ENCODE measurements at places on chromosomes 2 and 18.

DNA sequence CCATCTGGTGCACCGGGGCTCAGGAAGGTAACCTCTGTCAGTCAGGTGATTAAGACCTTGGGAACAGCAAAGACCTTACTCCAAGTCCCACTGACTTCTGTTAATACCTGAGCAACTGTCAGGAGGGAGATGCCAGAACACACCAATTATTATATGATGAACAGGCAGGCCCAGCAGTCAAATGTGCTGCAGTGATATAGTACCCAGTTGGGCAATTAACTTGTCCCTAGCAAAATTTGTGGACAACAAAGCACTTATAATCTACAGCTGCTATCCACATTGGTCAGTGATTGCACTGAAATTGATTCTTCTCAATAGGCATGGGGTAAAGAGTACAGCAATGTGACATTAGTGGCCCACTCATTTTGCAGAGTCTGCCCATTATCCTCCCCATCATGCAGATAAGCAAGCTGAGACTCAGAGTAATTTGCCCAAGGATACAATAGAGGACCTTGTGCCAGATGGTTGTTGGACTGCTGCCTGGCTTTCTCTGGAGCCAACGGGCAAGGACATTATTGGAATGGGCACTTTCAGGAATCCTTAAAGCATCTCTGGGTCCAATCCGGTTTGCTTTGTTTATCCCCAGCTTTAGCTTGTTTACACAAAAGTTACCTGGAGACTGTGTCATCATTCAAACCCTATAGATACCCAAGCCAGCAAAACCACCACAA, 147.6 kb downstream of the CCBE1 start:
- DNase-seq: no peak

GRCh38 chr2:121736140-121736461, 574 bp downstream of the NIFK start:
- no peak for DNase-seq

- DNase-seq: no peak
Measured at GRCh38 chr18:75531212-75531850, 103.8 kb upstream of the SMIM21 start.

DNA sequence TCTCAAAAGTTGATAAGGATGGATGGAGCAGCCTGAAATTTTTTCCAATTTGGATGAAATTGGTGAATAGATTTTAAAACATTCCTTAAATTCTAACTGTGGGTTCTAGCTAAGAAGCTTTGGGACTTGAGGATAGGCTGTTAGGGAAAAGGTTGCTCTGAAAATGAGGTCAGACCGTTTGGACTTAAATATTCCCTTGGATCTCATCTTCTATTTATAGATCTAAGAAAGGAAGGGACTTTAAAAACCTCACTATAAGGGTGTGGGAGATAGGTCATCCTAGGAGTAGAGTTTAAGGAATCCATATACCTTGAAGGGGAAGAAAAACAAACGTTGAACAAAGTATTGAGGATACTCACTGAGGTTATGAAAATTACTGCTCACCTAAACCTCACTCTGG, 17.4 kb upstream of the SNORC start:
- DNase-seq: no peak

GRCh38 chr18:64929036-64929435, 780.1 kb upstream of the LINC00305 start:
- no peak for DNase-seq

- DNase-seq: no peak
Measured at GRCh38 chr2:8675543-8675942, 6.3 kb upstream of the ID2 start.

DNA sequence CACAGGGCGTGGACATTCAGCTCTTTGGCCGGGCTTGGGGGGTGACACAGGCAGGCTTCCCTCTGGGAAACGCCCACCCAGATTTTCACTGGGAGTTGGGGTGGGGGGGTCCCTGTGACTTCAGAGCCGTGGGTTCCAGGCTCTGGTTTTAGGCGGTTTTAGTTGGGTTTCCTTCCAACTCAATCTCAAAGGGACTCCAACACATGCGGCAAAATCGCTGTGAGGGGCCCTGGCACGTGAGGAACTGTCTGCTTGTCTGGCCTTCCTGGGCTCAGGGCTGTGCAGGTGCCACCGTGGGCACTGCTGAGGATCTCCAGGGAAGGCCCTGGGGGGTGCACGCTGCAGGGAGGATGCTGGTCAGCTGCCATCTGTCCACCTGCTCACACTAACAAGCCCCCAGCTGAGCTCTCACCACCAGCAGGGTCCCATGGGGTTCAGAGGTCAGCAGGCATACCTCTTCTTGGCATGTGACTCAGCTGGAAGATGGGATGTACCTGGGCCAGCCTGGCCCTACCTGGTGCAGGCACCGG, 11.7 kb downstream of the HS6ST1 start:
- no peak for DNase-seq

DNA sequence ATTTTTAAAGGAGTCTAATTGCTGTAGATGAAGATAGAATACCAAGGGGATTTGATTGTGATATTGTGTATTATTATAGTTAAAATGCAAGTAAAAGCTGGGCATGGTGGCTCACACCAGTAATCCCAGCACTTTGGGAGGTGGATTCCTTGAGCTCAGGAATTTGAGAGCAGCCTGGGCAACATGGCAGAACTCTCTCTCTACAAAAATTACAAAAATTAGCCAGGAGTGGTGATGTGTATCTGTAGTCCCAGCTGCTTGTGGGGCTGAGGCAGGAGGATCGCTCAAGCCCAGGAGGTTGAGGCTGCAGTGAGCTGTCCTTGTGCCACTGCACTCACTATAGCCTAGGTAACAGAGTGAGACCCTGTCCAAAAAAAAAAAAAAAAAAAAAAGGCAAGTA, 687.0 kb downstream of the NUP35 start:
- no peak for DNase-seq

GRCh38 chr2:127145280-127145895, 38.4 kb upstream of the BIN1 start:
- DNase-seq: no peak

- no peak for DNase-seq
Measured at GRCh38 chr18:75350512-75350839, 77.0 kb downstream of the SMIM21 start.

- DNase-seq: no peak
Measured at GRCh38 chr2:108145557-108146326, 94.0 kb upstream of the SULT1C3 start.

DNA sequence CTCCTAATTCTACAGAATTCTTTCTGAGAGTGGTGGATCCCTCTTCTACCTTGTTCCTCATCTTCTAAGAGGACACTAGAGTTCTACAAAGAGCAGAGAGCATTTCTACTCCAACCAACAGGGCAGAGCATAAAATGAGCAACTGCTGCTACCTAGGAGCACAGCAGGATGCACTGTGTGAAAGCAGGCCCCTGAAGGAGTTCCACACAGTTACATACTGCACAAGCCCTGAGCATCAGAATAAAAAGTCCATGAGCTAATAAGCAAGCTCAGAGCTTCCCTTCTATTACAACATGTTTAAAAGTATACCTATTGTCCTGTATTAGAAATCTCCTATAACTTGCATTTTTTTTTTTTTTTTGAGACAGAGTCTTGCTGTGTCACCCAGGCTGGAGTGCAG, 8.4 kb downstream of the FHL2 start:
- DNase-seq: no peak

DNA sequence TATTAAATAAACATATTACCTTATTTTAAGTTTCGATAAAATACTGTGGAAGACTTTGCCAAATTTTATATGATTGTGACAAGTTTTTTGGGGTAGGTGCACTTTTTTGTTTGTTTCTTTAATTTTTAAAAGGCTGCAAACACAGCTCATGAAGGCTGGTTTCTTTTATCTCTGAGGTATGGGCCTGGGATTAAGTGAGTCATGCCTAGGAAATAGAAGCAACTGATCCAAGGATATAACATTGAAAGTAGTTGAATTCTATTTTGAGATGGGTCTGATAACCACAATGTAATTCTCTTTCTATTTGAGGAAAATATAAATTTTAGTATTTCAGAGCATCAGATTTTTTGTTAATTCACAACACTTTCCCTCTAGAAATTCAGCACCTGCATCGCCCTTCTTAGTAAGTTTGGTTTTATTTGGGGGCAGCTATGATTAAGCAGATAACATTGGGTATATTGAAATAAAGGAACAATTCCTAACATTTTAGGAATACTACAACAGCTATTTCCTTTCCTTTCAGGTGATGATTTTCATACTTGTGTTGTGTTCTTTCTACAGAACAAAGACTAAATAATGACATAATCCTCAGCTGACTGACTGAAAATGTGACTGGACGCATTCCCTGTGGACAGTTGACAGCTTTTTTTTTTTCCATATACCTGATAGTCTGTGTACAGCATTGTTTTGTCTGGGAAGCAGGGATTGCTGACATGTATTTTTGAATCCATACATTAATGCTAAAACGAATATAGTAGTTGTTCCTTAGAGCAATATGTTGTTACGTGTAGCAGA, 16.8 kb downstream of the RBM45 start:
- no peak for DNase-seq

DNA sequence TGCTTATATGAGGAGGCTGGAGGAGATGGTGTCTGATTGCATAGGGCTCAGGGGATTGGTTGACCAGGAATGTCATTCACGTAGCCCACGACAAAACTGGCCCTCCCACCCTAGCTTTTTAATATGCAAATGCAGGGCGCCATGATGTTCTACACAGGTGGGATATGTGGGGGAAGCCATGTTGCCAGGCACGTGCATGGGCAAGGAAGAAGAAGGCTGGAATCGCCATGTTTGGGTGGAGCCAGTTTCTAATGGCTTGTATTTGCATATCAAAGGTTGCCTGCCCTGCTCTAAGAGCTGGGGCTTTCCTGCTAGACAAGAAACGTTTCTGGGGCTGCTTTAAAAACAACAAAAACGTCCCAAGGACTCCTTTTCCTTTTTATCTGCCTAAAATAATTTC, 26.5 kb upstream of the LINC00305 start:
- DNase-seq: no peak

- DNase-seq: no peak
Measured at GRCh38 chr18:8983195-8983594, 119.3 kb upstream of the NDUFV2 start.

DNA sequence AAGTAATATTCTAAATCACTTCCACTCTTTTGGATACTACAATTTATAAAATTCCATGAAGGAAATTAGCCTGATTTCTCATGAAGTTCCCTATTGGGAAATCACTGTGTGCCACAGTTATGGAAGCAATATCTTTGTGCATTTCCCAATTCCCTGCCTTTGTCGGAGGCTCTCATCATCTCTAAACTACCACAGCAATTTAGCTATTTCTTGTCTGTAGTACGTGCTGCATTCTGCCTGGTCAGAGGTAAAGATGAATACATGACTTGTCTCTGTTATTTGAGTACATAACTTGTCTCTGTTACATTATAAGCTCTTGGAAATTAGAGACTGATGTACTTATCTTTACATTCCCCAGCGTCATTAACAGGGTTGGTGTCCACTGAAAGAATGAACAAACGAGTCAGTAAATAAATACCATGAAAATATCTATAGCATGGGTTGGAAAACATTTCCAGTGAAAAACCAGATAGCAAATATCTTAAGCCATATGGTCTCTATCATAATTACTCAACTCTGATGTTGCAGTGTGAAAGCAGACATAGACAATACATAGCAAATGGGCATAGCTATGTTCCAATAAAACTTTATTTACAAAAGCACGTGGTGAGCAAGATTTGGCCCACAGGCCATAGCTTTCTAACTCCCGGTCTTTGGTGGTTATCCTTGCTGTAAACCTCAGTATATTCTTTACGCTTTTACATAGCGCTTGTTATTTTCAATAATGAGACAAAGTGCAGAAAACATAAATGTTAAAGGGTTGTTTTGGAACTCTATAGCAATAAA, 78.8 kb downstream of the BCL2 start:
- DNase-seq: no peak

- DNase-seq: no peak
Measured at GRCh38 chr2:190862571-190862991, 18.0 kb upstream of the GLS start.

DNA sequence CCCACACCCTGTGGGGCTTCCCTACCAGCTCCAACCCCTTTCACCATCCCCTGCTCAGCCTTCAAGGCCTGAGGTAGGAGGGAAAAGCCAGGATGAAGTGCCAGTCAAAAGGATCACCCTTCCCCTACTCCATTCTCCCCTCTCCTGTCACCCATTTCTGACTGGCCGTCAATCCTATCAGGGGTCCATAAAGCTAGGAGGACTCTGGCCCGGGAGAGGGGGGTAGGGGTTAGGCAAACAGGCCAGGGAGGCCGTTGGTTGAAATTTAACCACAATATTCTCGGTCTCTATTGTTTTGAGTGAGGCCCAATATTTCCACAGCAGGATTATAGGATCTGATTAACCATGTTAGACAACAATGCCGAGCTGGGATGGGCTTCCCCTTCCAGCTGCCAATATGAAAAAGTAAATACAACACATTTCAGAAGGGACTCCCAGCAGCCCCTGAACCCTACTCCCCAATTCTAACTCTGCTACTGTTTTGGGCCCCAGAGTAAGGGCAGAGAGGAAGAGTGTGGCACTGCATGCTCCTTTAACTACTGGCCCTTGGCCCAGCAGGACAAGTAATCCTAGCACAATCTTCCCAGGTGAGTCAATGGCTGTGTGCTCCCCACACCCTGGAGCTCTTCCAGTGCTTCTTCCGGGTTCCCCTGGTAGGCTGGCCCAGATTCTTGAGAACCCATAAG, 10.6 kb upstream of the IHH start:
- no peak for DNase-seq

DNA sequence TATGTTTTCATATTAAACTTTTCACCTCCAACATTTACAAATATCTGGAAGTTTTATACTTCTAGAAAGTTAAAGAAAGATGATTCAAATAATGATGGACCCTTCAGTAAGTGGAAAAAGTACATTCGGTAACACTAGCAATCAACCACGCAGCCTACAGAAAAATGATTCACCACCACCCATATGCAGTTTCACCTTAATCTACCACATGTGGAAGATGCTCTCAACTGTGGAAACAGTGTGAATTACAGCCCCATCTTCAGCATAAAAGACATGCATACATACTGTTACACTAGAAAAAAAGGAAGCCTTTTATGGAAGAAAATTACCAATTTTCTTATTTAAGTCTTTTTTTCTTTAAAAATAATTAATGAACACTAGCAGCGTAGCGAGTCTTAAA, 1.1 kb downstream of the SLC38A11 start:
- no peak for DNase-seq

GRCh38 chr2:105888625-105889024, 143.9 kb downstream of the NCK2 start:
- DNase-seq: no peak

- DNase-seq: no peak
Measured at GRCh38 chr2:112032689-112033465, 22.2 kb upstream of the TMEM87B start.

DNA sequence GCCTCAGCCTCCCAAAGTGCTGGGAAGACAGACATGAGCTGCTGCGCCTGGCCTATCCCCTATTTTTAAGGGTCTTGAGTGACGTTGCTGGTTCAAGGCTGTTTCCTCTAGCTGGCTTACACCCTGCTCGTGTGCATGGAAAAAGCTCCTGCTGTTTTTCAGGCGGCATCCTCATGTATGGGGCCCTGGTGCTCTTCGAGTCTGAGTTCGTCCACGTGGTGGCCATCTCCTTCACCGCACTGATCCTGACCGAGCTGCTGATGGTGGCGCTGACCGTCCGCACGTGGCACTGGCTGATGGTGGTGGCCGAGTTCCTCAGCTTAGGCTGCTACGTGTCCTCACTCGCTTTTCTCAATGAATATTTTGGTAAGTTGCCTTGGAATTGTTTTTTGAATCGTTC, 22.0 kb upstream of the NFATC1 start:
- DNase-seq: no peak

GRCh38 chr2:150100336-150100735, 387.1 kb downstream of the RND3 start:
- no peak for DNase-seq

GRCh38 chr2:50765146-50765545, 266.8 kb downstream of the NRXN1 start:
- no peak for DNase-seq

- no peak for DNase-seq
Measured at GRCh38 chr2:181857483-181857882, 34.0 kb upstream of the ITPRID2 start.
